ENCODE measurements at places on chromosomes 3 and 15.

DNA sequence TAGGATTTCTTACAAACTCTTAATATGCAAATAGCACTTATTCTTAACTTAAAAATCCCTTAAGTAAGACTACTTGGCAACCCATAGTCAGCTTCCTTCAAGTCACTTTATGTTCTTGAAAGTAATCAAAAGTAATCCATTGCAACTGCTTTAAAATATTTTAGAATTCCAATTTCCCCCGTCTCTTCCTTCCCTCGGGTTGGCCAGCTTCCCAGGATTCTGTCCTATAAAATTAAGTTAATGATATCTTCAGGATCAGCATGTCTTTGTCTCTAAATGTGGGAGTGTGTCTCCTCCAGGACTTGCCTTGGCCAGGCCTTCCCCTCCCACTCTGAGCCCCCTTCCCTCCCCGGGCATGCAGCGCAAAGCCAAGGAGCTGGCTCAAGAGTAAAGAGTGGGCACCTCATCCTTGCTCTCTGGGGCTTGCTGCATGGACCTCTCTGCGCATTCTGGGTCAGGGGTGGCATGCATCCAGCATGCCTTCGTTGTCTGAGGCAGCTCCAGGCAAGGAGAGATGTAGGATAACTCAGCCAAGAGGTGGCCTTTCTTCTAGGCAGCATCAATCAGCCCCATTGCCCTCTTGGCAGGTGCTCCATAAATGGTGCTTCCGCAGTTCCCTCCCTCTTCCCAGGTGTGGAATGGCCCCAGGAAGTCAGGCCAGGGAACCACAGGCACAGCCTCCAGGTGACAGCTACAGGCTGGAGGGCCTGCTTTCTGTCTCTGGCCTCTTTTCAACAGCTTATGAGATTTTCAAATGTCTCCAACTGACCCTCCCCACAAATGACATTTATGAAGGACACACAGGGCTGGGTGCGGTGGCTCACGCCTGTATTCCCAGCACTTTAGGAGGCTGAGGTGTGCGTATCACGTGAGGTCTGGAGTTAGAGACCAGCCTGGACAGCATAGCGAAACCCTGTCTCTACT lies 108.7 kb upstream of the ALDH1A3 start:
- no peak for DNase-seq

DNA sequence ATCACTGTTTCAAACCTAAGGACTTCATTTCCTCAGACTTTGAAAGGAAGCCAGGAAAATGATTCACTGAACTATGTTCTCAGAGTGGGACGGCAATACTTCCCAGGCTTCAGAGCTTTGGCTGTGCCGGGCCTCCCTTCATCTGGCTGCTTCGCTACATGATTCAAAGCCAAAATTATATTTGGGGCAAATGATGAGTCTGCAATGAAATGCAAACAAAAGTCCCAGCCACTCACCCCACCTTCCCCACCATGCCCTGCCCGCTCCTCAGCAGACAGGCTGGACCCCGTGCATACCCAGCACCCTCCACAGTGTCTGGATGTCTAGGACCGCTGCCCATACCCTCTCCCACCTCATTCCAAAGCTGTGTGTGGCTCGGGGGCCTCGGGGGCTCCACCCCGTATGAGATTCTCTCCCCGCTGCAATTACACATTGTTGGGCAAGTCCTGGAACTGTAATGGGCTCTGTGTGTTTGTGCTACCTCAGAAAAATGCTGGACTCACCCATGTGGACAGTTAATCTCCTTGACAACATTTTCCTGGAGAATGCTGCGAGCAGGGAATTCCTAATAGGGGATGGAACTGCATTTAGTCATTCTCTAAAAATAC lies 32.2 kb downstream of the ATP10A start:
- DNase-seq, result no peak

- DNase-seq, result no peak
These were observed 191.1 kb upstream of the TSC22D2 start for GRCh38 chr3:150216866-150217600.

- no peak for DNase-seq
These were observed 23.6 kb downstream of the SERPINI2 start for GRCh38 chr3:167450195-167450594.

DNA sequence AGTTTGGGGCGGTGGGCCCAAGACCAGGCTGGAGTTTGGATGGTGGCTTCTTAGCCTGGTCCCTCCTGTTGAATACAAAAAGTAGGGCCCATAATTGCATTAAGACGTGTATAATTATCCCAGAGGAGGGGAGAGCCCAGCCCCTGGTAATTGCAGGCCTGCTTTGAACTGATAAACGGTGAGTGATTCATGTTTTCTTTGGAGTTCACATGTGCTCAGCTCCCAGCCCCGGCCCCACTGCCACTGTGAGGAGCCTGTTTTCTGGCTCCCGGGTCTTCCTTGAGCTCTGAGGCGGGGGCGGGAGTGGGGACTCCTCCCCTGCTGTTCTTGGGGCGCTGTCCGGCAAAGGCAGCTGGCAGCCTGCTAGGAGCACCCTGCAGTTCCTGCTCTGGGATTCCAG lies 3.1 kb downstream of the PLXNA1 start:
- no peak for DNase-seq

GRCh38 chr15:69637818-69638217 lies 185.2 kb downstream of the RPLP1 start:
- DNase-seq, result no peak

DNA sequence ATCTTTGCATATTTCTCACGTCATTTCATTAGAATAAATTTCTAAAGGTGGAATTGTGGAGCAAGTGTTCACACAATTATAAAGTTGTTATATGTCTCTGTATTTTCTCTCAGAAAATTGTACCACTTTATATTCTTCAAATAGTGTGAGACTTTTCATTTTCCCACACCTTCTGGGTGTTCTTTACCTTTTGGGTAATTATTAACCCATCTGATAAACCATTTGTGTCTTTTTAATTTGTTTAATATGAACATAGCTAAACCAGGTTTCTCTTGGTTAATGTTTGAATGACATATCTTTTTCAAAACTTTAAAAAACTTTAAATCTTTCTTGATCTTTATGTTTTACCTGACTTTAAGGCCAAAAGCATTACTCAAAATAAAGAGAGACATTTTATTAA lies 40.5 kb downstream of the DZIP3 start:
- no peak for DNase-seq

GRCh38 chr15:63823253-63823844 lies 10.4 kb downstream of the HERC1 start:
- no peak for DNase-seq

- no peak for DNase-seq
These were observed 10.5 kb upstream of the IP6K2 start for GRCh38 chr3:48727511-48727910.

DNA sequence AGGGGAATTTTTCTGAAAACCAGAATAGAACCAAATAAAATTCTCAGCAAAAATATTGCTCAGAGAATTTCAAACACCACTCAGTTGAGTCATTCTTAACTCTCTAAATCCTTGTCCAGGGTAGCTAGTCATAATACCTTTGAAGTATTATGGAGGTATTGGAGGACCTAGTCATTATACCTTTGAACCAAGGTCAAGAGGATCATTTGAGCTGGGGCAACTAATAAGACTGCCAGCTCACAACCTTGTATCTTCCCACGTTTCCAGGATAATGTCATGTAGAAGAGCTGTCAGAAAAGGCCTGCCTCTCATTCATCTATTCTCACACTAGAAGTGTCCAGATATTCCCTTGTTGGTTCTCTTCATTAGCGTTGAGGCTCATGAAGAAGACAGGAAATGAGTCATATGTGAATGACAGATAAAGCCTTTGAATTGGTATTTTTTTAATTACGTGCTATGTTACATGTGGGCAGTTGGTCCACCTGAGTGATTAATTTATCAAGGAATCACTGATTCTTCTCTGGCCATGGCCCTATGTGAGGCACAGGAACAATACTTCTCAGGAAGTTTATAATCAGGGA lies 48.3 kb downstream of the TOPAZ1 start:
- DNase-seq, result no peak

DNA sequence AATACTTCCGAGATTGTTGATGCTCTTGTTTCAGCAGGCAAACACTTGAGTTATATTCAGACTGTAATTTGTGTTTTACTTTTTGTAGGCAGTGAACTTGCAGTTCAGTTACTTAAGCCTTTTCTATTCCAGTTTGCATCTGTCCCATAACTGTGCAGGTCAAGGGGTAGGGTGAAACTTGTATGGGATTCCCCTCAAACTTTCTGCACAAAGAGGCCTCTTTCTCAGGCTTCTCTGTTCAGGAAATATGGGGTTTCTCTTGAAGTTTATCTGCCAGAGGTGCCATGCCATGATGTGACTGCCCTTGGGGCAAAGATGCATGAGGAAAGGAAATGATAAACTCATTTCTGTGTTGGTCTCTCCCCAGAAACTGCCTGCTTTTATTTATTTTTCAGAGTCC lies 66.7 kb downstream of the SLC24A1 start:
- no peak for DNase-seq

DNA sequence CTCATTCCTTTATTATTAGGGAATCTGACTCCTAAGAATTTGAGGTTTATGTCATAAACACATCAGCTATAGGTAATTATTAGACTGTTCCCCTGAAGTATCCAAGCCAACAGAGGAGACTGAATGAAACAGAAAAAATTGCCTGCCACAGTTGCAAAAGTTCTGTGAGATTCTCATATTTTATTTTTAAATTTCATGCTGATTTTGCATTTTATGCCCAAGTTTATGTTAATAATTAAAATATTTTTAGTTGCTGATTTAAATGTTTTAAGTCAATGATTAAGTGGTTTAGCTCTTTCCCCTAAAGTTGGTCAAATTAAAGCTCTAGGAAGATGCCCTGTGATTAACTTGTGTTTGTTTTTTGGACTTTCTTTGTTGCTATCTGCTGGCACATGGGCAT lies 10.2 kb downstream of the SENP8 start:
- no peak for DNase-seq

DNA sequence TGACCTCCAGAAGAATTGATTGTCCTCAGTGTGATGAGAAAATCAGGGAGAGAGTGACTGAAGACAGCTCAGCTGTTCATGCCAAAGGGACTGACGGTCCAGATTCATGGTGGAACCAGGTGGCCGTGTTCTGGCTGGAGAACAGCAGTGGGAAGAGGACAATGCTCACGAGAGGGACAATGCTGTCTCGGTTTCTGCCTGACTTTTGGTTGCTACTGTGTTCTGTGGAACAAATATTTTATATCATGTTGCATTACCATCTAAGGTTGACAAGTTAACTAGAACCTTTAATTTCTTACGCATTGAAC lies 58.0 kb upstream of the ULK4 start:
- DNase-seq, result no peak

GRCh38 chr3:112327371-112327951 lies 5.5 kb upstream of the CD200 start:
- no peak for DNase-seq

GRCh38 chr15:51103330-51103729 lies 8.6 kb upstream of the TNFAIP8L3 start:
- DNase-seq, result no peak

All from omental fat pad (tissue), 4 donors.